Stimulated activated effector memory CD8-positive, alpha-beta T cell treated with anti-CD3 and anti-CD28 coated beads, Interleukin-12 subunit alpha, Interleukin-12 subunit beta, amount 100 ng/mL, for 72 hours (primary cell): ENCODE measurements at places on chromosomes 2 and 18.

GRCh38 chr18:74715306-74715705, 117.6 kb downstream of the ZNF407 start:
- no peak for DNase-seq

DNA sequence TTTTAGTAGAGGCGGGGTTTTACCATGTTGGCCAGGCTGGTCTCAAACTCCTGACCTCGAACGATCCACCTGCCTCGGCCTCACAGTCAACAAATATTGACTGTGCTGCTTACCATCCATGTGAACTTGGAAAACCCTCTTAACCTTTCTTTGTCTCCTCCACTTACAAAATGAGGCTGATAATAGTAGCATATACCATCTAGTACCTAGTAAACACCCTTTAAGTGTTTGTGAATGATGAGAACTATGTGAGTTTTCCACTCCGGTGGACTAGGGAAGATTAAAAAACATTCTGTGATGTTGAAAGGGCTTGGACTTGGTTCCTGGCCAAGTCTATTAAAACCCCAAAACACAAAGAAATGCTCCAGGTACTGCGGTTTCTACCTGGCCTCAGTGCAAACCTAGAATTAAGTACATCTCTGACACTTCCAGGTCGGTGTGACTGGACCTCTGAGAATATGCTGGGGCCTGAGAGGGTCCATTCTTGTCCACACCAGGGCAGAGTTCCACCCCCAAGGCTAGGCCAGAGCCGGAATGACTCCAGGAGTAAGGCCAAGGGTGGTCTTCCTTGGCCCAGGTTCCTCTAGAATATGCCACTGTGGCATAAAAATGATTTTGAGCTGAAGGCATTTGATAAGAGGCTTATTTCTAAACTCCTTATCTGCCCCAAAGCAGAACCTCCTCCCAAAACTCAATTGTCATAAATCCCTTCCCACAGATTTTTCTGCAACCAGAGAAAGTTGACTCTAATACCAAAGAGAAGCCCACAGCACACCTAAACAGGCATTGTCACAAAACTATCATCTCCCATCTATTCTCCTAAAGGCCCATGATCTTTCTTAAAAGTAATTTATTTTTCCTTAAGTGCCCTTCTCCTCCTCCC, 217.5 kb downstream of the TGIF1 start:
- no peak for DNase-seq

- DNase-seq: no peak
Observed at GRCh38 chr18:26717123-26717719, 148.3 kb downstream of the AQP4 start.

GRCh38 chr2:83602753-83603152, 856.3 kb downstream of the SUCLG1 start:
- no peak for DNase-seq

- DNase-seq: no peak
Observed at GRCh38 chr18:9366126-9366714, 31.6 kb downstream of the TWSG1 start.

DNA sequence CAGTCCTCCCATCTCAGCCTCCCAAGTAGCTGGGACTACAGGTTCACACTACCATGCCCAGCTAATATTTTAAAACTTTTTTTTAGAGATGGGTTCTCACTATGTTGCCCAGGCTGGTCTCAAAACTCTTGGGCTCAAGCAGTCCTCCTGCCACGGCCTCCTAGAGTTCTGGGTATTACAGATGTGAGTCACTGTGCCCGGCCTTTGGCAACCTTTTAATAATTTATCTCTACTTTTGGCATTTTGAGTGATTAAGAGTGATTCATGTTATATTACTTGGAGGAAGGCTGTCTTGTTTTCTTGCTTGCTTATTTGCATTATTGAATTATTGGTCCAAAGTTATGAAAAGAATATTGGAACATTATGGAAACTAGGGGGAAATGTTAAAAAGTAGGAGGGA, 24.3 kb downstream of the NCOA1 start:
- DNase-seq: no peak

DNA sequence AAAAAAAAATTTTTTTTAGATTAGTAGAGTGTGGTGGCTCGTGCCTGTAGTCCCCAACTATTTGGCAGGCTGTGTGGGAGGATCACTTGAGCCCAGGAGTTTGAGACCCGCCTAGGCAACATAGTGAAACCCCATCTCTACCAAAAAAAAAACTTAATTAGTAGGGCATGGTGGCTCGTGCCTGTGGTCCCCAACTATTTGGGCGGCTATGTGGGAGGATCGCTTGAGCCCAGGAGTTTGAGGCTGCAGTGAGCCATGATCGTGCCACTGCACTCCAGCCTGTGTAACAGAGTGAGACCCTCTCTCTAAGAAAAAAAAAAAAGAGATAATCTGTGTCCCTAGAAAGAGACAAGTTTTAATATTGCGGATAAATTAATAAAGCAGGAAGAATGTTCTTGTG, 8.8 kb downstream of the GPR55 start:
- DNase-seq: no peak

GRCh38 chr2:221112744-221113143, 459.4 kb downstream of the EPHA4 start:
- DNase-seq: no peak

DNA sequence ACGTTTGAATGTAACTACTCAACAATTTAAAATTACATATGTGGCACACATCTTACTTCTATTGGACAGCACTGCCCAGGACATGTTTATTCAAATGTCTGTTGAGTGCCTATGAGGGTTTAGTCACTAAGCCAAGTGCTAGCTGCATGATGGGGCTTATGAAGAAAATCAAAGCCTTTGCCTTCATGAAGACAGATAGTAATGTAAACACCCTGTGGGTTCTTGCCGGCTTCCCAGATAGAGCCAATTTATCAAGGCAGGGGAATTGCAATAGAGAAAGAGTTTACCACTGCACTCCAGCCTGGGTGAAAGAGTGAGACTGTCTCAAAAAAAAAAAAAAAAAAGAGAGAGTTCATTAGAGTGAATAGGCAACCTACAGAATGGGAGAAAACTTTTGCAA, 43.7 kb upstream of the NEB start:
- DNase-seq: no peak

DNA sequence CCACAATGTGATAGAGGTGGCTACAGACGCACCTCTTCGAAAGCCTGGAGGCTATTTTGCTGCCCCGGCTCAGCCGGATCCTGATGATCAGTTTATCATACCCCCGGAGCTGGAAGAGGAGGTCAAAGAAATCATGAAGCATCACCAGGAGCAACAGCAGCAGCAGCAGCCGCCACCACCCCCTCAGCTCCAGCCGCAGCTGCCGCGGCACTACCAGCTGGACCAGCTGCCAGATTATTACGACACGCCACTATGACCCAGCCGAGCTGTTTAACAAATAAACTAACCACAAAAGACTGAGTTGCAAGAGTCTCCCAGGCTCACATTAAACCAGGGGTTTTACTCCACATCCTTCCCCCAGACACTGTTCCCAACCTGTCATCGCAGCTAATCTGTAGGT, 263.8 kb downstream of the PHLPP1 start:
- no peak for DNase-seq

DNA sequence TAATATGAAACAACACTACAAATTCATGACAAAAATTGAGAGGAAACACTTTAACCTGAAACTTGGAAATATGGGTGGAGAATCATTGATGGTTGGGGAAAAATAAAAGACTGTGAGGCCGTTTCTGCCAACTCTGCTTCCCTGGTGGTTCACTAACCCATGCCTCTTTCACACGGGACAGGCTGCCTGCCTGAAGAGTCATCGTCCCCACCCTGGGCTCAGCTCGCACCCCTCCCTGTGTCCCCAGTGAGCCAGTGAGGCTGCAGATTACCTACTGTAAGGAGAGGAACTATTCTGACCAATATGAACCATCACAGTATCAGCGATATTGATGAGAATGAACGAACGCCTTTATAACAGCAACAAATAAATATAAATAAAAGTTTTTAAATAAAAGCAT, 357.8 kb upstream of the CDH20 start:
- DNase-seq: no peak

- DNase-seq: no peak
Observed at GRCh38 chr18:12324991-12325725, 17.1 kb downstream of the TUBB6 start.

DNA sequence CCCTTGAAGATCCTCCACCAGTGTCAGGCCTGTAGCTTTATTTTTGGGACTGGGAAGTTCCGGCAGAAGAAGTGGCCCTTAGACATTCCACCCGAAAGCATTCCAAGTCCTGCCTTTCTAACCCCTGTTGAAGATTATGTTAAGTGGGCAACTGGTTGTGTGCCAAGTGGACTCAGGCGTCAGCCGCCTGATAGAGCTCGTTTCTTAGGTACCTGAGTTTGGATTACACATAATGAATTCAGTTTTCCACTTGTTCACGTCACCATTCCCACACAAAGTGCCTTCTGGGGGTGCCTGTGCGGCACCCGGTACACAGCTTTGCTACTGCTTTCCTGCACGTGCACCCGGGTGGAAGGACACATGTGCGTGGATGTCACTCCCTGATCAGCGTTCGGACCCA, 156.5 kb downstream of the PTGR3 start:
- no peak for DNase-seq

DNA sequence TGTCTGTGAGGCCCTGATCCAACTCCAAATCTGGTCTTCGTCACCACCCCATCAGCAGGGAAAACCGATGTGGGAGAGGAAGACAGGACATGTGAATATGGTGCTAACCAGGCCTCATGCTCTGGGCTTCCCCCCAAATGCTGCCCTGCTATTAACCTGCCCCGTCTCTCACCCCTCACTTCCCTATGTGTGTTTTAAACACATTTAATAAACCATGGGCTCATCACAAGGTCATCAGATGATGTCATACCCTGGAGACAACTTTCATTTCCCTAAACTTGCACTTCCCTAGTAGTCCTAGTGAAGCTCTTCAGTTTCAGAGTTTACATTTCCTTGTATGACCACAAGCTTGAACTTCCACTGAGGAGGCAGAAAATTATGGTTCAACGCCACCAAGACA, 49.9 kb downstream of the CD8B2 start:
- DNase-seq: no peak

DNA sequence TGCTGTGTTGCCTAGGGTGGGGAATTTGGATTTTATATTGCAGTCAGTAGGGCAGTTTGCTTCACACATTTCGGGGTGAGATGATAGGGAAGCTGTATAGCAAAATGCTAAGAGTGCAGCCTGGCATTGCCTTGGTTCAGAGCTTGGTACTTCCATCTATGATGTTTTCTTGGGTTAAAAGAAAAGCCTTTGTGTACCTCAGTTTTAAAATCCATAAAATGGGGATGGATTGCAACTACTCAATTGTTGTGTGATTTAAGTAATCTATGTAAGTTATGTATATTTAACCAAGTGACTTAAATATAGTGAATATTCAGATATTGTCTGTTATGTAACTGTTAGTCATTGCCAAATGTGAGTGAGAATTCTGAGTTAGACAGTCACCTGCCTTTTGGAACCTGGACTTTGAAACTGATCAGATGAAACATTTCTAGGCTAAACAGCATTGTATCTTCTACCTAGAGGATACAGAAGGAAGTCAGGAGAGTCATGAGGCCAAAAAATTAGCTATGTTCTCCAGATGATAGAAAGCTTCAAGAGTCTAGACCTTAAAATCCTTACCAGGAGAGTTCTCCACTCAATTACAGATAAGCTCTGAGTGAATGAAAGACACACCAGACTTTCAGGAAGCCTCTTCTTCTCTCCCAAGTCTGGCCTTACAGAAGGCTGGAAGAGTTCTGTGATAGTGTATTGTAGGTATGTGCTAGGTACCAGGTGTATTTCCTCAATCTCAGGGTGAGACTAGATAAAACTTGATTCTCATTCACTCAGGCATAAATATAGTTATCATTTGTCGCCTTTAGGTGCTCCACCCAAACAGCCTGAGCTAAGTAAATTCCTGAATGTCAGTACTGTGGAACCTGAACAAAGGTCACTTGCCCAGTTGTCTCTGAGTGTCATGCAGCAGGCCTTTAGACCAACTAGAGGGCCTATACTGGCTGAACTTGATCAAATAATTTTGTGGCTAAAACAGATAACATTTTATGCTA, 7.5 kb downstream of the RIOK3 start:
- DNase-seq: no peak

DNA sequence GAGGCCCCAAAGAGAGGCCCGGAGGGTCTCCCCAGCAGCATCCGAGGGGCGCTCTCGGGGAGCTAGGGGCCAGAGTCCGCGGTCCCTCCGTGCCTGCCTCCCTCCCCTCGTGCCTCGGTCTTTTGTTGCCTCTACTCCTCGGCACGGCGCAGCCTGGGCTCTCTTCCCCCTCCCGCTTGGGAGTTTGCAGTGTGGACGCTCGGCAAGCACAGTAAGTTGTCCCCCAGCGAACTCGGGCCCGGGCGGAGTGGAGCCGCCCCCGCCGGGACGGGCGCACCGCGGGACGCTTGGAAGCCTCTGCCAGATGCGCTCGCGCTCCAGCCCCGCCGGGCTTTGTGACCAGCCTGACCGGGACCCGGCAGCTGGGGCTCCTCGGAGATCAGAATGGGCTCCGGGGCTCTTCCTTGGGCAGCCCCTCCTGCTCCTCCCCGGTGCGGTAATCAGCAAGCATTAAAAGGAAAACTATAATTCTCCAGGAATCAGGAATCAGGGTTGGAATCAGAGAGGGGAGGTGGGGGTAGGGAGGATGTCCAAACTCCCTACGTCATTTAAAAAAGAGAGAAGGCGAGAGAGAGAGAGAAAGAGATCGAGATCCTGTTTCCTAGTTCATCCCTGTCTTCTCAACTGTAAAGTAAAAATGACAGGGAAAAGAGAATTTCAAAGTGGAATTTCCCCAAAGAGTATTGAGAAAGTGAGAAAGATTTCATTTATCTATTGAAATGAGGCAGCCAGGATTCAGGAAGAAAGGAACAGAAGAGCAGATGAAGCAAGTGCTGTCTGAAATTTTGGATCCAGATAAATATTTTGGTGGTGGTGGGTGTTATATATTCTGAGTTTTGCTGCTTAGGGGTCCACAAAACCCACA, 786 bp upstream of the TMEM200C start:
- no peak for DNase-seq

GRCh38 chr18:57923611-57924010, 120.4 kb upstream of the NEDD4L start:
- DNase-seq: no peak

- DNase-seq: no peak
Observed at GRCh38 chr18:55290898-55291297, 297.1 kb downstream of the TCF4 start.
